AG08395 (cell line): ENCODE measurements at places on chromosomes 16 and 17.
A peak's percentile ranks its signal among the peaks of the same experiment; 100 is the strongest.

- DNase-seq, result no peak
These were observed 235.4 kb upstream of the MON1B start for GRCh38 chr16:76955629-76956028.

- no peak for DNase-seq
These were observed 18.5 kb downstream of the SEC14L5 start for GRCh38 chr16:4976611-4977145.

DNA sequence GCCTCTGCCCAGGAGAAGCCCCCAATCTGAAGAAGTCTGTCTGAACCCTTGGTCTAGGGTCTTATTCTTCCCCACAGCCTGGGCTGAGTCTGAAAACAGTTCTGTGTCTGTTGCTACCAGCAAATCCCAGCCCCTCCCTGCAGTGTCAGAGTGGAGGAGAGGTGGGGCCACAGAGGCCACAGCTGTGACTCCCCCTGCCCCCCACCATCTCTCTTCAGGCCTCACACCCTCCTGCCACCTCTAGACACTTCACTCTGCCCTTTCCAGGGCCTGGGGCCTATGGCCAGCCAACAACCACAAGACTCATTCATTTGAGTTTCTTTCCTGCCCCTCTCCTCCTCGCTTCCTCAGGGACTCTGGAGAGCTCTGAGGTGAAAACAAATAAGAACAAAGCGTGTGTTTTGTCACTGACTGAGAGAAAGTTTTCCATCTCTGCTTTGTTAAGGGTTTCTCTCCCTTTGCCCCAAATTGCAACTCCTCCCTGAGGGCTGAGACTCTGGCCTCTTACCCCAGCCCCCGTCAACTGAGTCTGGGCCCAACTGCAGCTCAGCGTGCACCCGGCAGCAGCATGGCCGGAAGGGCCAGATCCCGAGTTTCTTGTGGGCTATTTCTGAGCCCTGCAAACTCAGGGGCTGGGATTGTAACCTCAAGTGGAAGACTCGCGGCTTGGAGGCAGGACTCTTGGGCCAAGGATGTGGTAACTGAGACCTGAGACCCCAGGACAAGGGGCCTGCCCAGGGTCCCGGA, 13.2 kb downstream of the C17orf50 start:
- DNase-seq, result no peak

GRCh38 chr17:74146196-74146595, 57.3 kb upstream of the RPL38 start:
- DNase-seq, result no peak

GRCh38 chr17:4833941-4834680, 971 bp downstream of the MINK1 start:
- peak; percentile 17 for DNase-seq

- no peak for DNase-seq
These were observed 58.1 kb upstream of the ADORA2B start for GRCh38 chr17:15886804-15887203.

DNA sequence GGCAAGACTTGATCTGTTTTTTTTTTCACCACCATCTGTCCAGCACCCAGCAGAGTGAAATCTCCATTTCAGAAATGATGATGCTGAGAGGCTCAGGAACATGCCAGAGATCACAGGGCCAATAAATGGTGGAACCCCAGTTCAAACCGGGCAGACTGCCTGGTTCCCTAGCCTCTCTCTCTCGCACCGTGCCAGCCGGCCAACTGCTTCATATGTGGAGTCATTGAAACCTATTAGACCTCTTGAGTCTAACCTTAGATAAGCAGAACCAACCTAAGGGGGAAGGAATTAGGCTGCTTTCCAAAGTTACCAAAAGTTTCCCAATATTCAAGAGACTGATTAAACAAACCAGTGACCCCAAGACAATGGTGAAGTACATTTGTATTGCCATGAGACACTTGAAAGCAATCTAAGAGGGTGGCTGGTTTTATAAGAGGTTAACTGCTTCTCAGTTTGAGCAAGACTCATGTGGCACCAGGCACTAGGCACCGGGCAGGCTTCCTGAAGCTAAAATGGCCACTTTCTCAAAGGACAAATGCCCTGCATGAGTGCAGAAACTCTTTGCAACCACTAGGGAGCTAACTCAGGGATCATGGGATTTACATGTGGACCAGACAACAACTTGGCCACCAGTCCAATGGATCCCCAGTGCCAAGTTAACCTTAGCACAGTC, 18.4 kb downstream of the TOX3 start:
- no peak for DNase-seq

GRCh38 chr17:55224746-55225145, 40.0 kb upstream of the HLF start:
- no peak for DNase-seq
